EL (cell line): ENCODE measurements at places on chromosomes 1 and 21.
A peak's percentile ranks its signal among the peaks of the same experiment; 100 is the strongest.

- no peak for DNase-seq
These were observed 91.9 kb upstream of the IGSF21 start for GRCh38 chr1:18015719-18016118.

GRCh38 chr1:156959414-156959813 is 39.0 kb downstream of the LRRC71 start:
- peak; percentile 9 for DNase-seq

DNA sequence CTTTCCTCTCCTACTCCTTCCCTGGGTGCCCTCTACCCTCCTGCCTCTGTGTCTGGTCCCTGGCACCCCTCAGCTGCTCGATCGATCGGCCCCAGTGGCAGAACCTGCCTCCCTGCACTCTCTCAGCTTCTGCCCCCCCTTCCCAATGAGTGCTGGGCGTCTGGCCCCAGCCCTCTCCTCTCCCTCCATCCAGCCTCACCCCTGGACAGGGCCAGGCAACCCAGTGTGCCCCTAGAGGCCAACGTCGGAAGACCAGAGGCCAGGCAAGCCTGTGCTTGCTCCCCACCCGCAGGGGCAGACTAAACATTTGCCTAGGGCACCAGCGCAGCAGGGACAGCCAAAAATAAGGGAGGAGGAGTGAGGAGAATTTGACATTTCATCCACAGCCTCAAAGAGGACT is 43.5 kb downstream of the LGR6 start:
- peak; percentile 50 for DNase-seq

GRCh38 chr21:19937619-19938018 is 1060.6 kb upstream of the NCAM2 start:
- no peak for DNase-seq

- peak; percentile 83 for DNase-seq
These were observed 27.8 kb upstream of the SUMO3 start for GRCh38 chr21:44845418-44846223.

GRCh38 chr1:116478621-116479020 is 92.2 kb downstream of the CD58 start:
- DNase-seq, result no peak

- DNase-seq, result no peak
These were observed 14.1 kb downstream of the COP1 start for GRCh38 chr1:176193023-176193422.

- DNase-seq, result peak; percentile 55
These were observed 18.6 kb upstream of the PRKAA2 start for GRCh38 chr1:56626546-56626945.

- DNase-seq, result peak; percentile 53
These were observed 33.1 kb downstream of the NDC1 start for GRCh38 chr1:53804791-53805505.

DNA sequence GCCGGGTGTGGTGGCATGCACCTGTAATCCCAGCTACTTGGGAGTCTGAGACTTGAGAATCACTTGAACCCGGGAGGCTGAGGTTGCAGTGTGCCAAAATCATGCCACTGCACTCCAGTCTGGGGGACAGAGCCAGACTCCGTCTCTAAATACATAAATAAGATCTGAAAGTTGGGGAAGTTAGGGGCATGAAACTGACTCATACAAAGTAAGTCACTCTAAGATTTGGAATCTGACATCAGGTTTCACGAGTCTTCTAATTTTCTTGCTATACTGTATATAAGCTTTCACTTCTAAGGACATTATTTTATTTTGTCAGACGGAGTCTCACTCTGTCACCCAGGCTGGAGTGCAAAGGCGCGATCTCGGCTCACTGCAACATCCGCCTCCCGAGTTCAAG is 30.1 kb downstream of the RNF19B start:
- no peak for DNase-seq

GRCh38 chr1:58345215-58346035 is 201.1 kb downstream of the OMA1 start:
- no peak for DNase-seq

DNA sequence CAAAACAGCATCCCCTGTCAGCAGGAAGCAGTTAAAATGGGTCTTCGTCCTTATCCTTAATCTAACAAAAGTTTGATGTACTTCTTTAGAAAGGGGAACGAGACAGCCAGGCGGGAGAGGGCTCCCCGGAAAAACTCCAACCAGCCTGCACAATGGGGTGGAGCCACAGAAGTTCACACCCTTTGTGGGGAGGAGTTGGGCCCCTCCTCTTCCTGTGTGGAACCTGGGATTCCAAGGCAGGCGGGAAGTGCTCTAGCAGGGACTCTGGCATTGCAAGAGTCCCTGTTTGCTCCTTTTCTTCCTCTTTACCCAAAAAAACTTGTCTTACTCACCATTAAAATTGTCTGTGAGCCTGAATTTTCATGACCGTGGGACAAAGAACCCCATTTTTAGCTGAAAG is 47.7 kb downstream of the FCRL5 start:
- no peak for DNase-seq

GRCh38 chr1:28456078-28456477 is 49.8 kb upstream of the RCC1 start:
- DNase-seq, result peak; percentile 79

- DNase-seq, result no peak
These were observed 128.9 kb downstream of the TRABD2B start for GRCh38 chr1:47868348-47868676.

GRCh38 chr1:186244825-186245224 is 130.2 kb downstream of the TPR start:
- no peak for DNase-seq

DNA sequence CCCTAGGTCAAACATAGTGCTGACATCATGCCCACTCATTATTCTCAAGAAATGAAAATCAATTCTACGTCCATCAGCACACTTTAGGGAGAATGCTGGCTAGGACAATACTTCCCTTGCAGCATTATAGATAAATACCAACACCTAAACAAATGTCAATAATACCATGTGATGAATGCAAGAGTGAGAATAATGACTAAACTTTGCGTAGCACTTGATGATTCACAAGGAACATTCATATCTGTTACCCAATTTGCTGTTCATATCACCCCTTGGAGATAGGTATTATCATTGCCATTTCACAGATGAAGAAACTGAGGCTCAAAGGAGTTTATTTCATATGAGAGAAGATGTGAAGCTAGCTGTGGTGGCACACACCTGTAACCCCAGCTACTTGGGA is 24.8 kb upstream of the EPS15 start:
- DNase-seq, result no peak

DNA sequence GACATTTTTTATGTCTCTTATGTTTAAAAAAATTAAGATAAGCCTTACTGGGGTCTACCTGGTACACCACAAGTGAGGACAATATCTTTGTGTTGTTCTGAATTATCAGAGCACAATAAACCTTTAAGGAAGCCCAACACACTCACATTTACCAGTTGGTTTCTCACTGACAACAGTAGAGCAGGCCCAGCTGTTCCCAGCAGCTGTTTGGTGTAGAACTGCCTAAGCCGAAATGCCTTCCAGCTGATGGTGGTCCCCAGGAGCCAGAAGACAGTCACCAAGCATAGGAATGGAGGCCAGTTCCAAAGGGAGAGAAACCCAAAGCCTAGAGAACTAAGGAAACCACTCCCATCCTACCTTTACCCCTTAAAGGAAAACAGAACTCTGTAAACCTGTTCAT is 428.6 kb upstream of the CAMK1G start:
- DNase-seq, result no peak

- no peak for DNase-seq
These were observed 12.8 kb downstream of the SH3BP5L start for GRCh38 chr1:248812736-248813425.

DNA sequence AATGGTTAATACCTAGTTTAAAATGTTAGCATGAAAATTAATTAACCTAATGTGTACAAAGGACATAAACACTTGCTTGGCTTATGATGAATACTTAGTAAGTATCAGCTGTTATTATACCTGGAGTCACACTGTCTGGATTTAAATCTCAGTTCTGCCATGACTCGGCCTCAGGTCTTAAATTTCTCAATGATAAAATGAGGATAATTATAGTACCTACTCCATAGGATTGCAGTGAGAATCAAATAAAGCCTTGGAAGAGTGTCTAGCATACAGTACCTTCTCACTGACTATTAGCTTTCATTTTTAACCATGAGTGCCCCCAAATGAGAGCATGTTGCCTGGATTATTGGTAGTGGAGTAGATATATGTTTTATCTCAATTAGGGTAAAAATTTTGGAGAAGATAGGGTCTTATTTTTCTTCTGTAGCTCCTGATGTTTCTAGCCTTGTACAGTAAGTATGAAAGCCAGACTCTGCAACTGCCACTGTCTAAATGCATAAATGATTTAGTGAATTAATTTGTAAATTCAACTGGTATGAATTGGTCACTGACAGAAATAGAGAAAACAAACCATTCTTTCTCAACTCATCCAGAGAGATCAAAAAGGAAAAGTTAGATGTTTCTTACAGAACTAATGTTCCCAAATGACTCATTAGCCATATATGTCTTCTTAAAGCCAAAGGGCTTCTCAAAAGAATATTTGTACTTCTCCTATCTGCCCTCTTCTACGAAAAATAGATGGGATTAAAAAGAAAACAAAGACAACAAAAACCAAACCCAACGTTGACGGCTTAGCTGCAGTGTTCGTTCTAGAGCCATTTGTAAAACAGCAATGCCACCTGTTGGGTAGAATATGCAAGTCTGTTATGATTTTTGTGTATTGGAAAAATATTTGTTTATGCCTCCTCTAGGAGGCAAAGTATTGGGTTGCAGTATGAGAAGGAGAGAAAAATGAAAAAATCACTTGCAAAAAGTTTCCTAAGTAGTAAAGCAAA is 53.8 kb upstream of the MROH9 start:
- DNase-seq, result peak; percentile 35

- DNase-seq, result no peak
These were observed 187.3 kb downstream of the VAV3 start for GRCh38 chr1:107777664-107778047.

- DNase-seq, result peak; percentile 21
These were observed 144.4 kb upstream of the ETS2 start for GRCh38 chr21:38661197-38661871.

DNA sequence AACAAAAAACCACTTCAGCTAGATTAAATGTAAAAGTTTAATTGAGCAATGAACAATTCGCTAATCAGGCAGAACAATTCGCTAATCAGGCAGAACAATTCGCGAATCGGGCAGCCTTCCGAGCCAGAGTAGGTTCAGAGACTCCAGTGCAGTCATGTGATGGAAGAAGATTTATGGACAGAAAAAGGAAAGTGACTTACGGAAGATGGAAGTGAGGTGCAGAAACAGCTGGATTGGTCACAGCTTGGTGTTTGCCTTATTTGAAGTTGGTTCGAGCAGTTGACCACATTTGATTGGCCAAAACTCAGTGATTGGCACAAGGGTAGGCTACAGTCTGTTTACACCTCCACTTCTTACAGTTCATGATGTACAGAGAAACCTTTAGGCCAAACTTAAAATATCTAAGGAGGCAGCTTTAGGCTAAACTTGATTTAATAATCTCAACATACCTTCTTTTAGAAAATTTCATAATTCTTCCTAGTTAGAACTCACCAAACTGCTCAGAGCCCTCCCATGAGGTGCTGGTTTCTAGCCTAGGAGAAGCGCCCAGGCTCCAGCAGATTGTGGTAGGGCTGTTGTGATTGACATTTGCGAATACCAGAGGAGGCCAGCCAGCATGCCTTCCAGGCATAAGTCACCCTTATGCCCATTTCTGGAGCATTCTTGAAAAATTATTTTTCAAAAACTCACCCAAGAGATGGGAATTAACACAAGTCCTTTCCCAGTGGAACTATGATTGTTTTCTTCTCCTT is 22.8 kb upstream of the KCNC4 start:
- peak; percentile 66 for DNase-seq
